Left ventricle myocardium inferior (tissue), 1 donor: ENCODE measurements at places on chromosomes 7 and 10. TPM values are rescaled to one million over a fixed set of nuclear protein-coding genes. Genes with fewer than 3 reads are reported as not detected.
A peak's percentile ranks its signal among the peaks of the same experiment; 100 is the strongest.

DNA sequence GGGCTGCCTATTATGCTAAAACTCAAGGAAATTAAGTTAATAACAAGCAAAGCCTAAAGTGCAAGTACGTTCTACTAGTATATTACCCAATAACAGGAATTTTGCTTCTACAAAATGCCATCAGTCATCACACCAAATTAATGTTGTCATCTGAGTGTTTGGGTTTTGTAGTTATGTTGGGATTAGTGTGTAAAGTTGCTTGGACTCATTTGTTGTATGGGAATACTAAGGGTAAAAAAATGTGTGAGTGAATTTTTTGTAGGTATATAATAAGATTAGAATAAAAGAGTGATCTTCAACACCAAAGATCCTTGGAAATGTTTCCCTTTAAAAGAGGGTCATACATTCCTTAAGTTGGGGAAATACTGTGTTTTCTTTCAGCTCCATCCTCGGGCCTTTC lies 38.6 kb downstream of the NRP1 start:
- no peaks in the 10 kb centered on the region for H3K27me3 ChIP-seq
- H3K4me3 ChIP-seq = no peak overlapping the region
- H3K4me1 ChIP-seq = peaks cover 100% of the 10 kb centered on the region
- H3K36me3 ChIP-seq = peaks cover 15% of the 10 kb centered on the region
- H3K27ac ChIP-seq = peak overlapping the region; percentile 83

- DNase-seq = no peak
- H3K4me1 ChIP-seq = no peaks in the 10 kb centered on the region
- no peaks in the 10 kb centered on the region for H3K27me3 ChIP-seq
- no peak overlapping the region for H3K4me3 ChIP-seq
- no peaks in the 10 kb centered on the region for H3K36me3 ChIP-seq
Measured at GRCh38 chr7:90484706-90485105, 15.3 kb downstream of the PTTG1IP2 start.

GRCh38 chr10:78650122-78650521 lies 418.6 kb upstream of the ZMIZ1 start:
- H3K4me3 ChIP-seq = no peak overlapping the region
- no peaks in the 10 kb centered on the region for H3K36me3 ChIP-seq
- DNase-seq = no peak
- H3K27me3 ChIP-seq = no peaks in the 10 kb centered on the region

DNA sequence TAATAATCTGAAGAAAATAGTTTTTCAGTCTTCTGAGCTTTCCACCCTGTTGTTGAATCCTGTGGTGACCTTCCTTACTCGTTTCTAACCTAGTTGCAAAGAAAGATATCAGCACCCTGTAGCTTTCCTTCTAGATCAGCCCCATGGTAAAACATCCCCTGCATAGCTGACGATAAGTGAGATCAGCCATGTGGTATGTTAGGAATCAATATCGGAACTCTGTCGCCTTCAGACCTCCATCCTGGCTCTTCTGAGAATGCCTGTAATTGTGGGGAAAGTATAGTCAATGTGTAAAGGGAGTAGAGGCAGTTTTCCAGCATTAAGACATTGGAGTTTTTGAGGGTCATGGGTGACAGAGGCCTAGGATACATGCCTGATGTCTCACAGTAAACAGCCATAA lies 151.8 kb downstream of the LRRC4 start:
- H3K4me1 ChIP-seq = peaks cover 41% of the 10 kb centered on the region
- no peak for DNase-seq
- no peak overlapping the region for H3K27ac ChIP-seq
- no peak overlapping the region for H3K4me3 ChIP-seq

DNA sequence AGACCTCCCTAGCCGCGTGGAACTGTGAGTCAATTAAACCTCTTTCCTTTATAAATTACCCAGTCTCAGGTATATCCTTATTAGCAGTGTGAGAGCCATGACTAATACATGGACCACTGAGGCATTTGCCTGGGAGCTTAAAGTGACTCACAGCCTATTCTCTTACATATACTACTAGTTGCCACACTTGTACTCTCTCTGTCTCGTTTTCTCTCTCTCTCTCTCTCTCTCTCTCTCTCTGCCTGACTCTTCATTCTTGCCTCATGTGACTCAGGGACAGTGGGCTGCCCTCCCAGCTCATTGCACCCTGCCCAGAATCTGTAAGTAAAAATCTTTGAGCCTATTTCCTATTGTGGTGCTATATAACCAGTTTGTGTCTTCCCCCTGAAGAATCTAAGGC lies 238.5 kb upstream of the MAGI2 start:
- H3K27me3 ChIP-seq = no peaks in the 10 kb centered on the region
- H3K27ac ChIP-seq = no peak overlapping the region
- no peaks in the 10 kb centered on the region for H3K4me1 ChIP-seq
- DNase-seq = no peak
- H3K4me3 ChIP-seq = no peak overlapping the region

DNA sequence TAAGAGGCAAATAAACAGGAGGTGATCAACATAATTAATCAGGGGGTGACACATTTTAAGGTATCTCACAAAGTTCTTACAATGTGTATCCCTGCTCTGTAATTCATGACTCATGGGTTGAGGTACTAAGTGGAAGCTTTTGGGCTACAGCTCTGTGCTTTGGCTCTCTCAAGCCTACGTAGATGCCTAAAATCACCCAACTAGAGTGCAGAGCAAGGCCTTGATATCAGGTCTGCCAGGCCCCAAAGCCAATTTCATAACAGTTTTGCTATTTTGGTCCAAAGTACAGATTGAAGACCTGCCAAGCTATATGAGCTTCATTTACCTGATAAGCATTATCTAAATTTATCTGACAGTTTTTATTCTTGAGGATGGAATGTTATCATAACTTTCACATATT lies 175.3 kb upstream of the BET1 start:
- H3K4me3 ChIP-seq = no peak overlapping the region
- H3K27ac ChIP-seq = no peak overlapping the region
- no peak for DNase-seq
- H3K36me3 ChIP-seq = no peaks in the 10 kb centered on the region
- peaks cover 35% of the 10 kb centered on the region for H3K4me1 ChIP-seq

DNA sequence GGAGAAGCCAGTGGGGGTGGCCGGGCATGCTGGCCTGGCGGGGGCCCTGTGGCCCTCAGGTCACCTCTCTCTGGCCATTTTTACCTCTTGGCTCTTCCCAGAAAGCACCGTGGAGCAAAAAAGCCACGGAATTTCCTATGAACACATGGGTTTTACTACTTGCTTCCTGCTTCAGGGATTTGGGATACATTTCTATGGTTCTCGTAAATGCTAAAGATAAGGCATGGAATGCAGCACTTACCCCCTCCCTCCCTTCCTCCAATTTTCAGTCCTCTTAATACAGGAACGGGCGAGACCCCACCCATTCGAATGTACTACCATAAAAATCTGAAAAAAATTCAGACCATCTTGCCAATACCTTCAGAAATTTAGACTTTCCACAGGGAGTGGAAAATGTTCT lies 279.7 kb downstream of the ARHGAP12 start:
- no peak for DNase-seq
- H3K27me3 ChIP-seq = no peaks in the 10 kb centered on the region
- peak overlapping the region; percentile 81 for H3K27ac ChIP-seq

GRCh38 chr7:36261019-36261754 lies 108.1 kb downstream of the EEPD1 start:
- H3K4me3 ChIP-seq = no peak overlapping the region
- peaks cover 56% of the 10 kb centered on the region for H3K4me1 ChIP-seq
- H3K36me3 ChIP-seq = no peaks in the 10 kb centered on the region
- H3K27me3 ChIP-seq = no peaks in the 10 kb centered on the region

GRCh38 chr7:38655833-38656774 lies 24.9 kb upstream of the AMPH start:
- H3K4me1 ChIP-seq = no peaks in the 10 kb centered on the region
- no peaks in the 10 kb centered on the region for H3K36me3 ChIP-seq
- no peak overlapping the region for H3K4me3 ChIP-seq
- peak; percentile 34 for DNase-seq
- no peaks in the 10 kb centered on the region for H3K27me3 ChIP-seq
- H3K27ac ChIP-seq = peak overlapping the region; percentile 8

GRCh38 chr7:37493810-37494209 lies 45.1 kb upstream of the ELMO1 start:
- no peaks in the 10 kb centered on the region for H3K36me3 ChIP-seq
- H3K27me3 ChIP-seq = no peaks in the 10 kb centered on the region
- no peak overlapping the region for H3K4me3 ChIP-seq
- no peak overlapping the region for H3K27ac ChIP-seq

DNA sequence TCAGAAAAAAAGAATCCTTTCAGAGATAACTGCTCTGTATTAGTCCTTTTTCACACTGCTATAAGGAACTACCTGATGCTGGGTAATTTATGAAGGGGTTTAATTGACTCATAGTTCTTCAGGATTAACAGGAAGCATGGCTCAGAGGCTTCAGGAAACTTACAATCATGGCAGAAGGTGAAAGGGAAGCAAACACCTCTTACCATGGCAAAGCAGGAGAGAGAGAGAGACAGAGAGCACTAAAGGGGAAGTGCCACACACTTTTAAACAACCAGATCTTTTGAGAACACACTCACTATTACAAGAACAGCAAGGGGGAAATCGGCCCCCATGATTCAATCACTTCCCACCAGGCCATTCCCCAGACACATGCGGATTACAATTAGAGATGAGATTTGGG lies 114.2 kb downstream of the TES start:
- H3K4me3 ChIP-seq = no peak overlapping the region
- no peaks in the 10 kb centered on the region for H3K27me3 ChIP-seq
- H3K36me3 ChIP-seq = no peaks in the 10 kb centered on the region
- H3K27ac ChIP-seq = no peak overlapping the region
- no peak for DNase-seq

DNA sequence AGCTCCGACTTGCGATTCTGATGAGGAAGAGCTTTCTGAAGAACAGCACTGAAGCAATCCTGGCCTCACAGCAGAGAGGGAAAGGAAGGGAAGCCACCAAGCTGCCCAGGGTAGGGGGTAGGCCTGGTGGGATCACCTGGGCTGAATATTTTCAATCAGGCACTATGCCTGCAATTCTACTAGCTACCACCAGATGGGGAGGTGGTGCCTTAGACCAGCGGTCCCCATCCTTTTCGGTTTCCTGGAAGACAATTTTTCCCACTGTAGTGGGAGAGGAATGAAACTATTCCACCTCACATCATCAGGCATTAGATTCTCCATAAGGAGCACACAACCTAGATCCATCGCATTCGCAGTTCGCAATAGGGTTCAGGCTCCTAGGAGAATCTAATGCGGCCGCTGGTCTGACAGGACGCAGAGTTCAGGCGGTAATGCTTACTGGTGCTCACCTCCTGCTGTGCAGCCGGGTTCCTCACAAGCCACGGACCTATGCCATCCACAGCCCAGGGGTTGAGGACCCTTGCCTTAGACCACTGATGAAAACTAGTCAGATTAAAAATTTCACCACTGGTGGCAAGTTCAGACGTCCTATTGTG lies 2.7 kb downstream of the LRRC20 start:
- DNase-seq = no peak
- H3K36me3 ChIP-seq = peaks cover 4% of the 10 kb centered on the region
- peak overlapping the region; percentile 87 for H3K27ac ChIP-seq
- H3K4me1 ChIP-seq = peaks cover 47% of the 10 kb centered on the region

DNA sequence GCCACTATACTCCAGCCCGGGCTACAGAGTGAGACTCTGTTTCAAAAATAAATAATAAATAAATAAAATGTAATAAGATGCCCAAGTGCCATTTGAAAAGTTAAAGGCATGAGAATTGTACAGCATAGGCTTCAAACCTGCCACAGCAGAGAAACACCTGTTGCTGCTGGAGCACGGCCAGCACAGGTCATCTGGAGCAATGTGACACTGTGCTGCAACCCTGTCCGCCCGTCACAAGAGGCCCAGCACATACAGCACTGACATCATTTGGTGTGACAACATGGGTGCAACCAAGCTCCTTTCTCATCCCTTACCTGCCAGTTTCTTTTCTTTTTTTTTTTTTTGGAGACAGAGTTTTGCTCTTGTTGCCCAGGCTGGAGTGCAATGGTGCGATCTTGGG lies 1.3 kb downstream of the RFC2 start:
- H3K36me3 ChIP-seq = peaks cover 35% of the 10 kb centered on the region
- H3K27me3 ChIP-seq = no peaks in the 10 kb centered on the region
- DNase-seq = no peak
- no peak overlapping the region for H3K27ac ChIP-seq

GRCh38 chr10:19811540-19811939 lies 4.7 kb upstream of the PLXDC2 start:
- no peak overlapping the region for H3K4me3 ChIP-seq
- H3K27me3 ChIP-seq = peaks cover 19% of the 10 kb centered on the region
- peaks cover 31% of the 10 kb centered on the region for H3K4me1 ChIP-seq
- no peak overlapping the region for H3K27ac ChIP-seq

DNA sequence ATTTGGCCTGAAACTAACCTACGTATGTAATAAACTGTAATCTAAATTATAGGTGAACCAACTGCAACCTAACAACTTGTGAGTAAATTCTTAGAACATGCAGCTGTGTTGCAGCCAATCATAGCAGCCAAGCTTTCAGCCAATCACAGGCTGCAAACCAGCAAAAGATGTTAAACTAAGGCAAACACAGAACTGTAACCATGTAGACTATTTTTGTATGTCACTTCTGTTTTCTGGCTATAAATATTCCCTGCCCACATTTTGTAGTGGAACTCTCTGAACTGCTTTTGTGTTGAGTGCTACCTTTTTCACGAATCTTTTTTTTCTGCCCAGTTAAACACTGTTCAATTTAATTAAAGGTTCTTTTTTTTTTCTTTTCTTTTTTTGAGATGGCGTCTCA lies 28.2 kb upstream of the ZPBP start:
- H3K27me3 ChIP-seq = peaks cover 19% of the 10 kb centered on the region
- DNase-seq = no peak
- no peaks in the 10 kb centered on the region for H3K4me1 ChIP-seq
- no peaks in the 10 kb centered on the region for H3K36me3 ChIP-seq
- H3K27ac ChIP-seq = no peak overlapping the region

GRCh38 chr10:59173414-59173813 lies 3.0 kb upstream of the PHYHIPL start:
- DNase-seq = no peak
- no peak overlapping the region for H3K27ac ChIP-seq
- H3K4me1 ChIP-seq = peaks cover 17% of the 10 kb centered on the region
- peaks cover 54% of the 10 kb centered on the region for H3K27me3 ChIP-seq
- H3K36me3 ChIP-seq = no peaks in the 10 kb centered on the region

- no peaks in the 10 kb centered on the region for H3K36me3 ChIP-seq
- no peaks in the 10 kb centered on the region for H3K4me1 ChIP-seq
- no peak overlapping the region for H3K27ac ChIP-seq
- no peaks in the 10 kb centered on the region for H3K27me3 ChIP-seq
- DNase-seq = no peak
- no peak overlapping the region for H3K4me3 ChIP-seq
Measured at GRCh38 chr7:132234711-132235110, 341.6 kb downstream of the PLXNA4 start.

The ABLIM1 gene
- total RNA-seq = 674 TPM

The CTTNBP2 gene
- total RNA-seq = 1.2 TPM

The THSD7A gene
- total RNA-seq = 1.6 TPM

The SEMA4G gene
- 0.52 TPM for total RNA-seq

The SLC35G1 gene
- 2.3 TPM for total RNA-seq

The CHST15 gene
- total RNA-seq = 4.5 TPM

The HOXA10 gene
- total RNA-seq = not detected

The SKIDA1 gene
- 2.7 TPM for total RNA-seq

The SLC16A12 gene
- 2.0 TPM for total RNA-seq
